HS-27A (cell line): ENCODE measurements at places on chromosomes 11 and 22.

DNA sequence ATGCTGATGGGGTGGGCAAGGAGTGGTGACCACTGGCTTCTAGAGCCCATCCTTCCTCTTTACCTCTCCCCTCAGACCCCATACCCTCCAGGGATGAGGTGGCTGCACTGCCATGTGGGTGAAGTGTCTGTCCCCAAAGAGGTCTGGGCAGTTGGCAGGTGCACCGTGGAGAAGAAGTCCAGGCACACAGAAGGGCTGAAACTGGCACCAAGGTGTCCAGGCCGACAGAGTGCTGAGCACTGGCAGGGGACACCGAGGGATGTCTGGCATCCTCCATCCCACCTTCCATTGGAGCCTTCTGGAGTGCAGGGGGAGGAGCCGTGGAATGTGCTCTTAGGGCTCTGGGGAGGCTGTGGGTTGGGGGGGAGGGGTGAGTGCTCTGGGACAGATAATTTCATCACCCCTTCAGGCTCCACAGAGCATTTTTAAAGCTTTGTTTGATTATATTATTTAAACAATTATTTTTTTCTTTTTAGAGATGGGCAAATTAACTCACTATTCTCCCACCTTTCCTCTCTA lies 37.9 kb downstream of the PKNOX2 start:
- DNase-seq, result no peak

- DNase-seq, result no peak
These were observed 31.7 kb upstream of the MSANTD2 start for GRCh38 chr11:124831897-124832296.

- DNase-seq, result no peak
These were observed 41.0 kb upstream of the TENM4 start for GRCh38 chr11:79481795-79482194.

GRCh38 chr11:41116970-41117369 lies 342.5 kb downstream of the LRRC4C start:
- no peak for DNase-seq

GRCh38 chr22:45846952-45847351 lies 130.0 kb downstream of the WNT7B start:
- DNase-seq, result no peak

- DNase-seq, result no peak
These were observed 863 bp downstream of the YIF1A start for GRCh38 chr11:66287889-66288670.

GRCh38 chr11:65390996-65391395 lies 4.6 kb downstream of the FRMD8 start:
- DNase-seq, result no peak

GRCh38 chr11:88579466-88579865 lies 241.9 kb upstream of the CTSC start:
- DNase-seq, result no peak

- DNase-seq, result no peak
These were observed 21.3 kb downstream of the TRIM44 start for GRCh38 chr11:35683728-35684339.

GRCh38 chr22:25970374-25970911 lies 198.8 kb upstream of the SEZ6L start:
- no peak for DNase-seq

DNA sequence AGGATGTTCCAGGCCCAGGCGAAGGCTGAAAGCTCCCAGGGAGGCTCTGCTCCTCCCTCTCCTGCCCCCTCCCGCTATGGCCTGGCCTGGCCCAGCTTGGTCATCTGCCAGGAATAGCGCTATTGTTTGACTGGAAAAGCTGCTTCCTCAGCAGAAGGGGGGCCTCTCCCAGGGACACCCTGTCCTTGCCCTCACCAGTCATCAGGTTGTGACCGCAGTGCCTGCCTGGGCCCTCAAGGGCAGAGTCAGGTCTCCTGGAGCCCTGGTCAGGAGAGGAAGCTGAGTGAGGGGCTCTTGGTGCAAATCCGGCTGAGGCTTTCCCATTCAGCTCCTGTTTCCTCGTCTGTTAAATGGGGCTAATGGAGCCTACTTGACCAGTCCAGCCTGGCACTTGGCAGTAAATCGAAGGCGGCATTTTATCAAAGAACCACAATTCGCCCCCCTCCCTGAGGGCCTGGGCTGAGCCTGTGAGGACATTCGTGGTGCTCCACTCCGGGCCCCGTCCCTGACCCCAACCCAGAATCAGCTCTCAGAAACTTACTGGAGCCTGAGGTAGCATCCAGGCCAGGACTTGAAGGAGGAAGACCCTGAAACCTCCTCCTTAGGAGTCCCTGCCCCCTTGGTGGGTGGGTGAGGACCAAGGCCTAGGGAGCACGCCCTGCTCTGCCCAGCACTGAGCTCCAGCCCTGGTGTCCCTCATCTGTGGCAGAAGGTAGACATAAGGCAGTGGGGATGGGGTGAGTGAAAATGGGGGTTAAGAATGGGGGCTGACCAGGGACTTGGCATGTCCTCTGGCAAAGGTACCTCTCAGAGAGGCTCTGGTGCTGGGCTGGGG lies 2.0 kb upstream of the CASTOR1 start:
- no peak for DNase-seq

DNA sequence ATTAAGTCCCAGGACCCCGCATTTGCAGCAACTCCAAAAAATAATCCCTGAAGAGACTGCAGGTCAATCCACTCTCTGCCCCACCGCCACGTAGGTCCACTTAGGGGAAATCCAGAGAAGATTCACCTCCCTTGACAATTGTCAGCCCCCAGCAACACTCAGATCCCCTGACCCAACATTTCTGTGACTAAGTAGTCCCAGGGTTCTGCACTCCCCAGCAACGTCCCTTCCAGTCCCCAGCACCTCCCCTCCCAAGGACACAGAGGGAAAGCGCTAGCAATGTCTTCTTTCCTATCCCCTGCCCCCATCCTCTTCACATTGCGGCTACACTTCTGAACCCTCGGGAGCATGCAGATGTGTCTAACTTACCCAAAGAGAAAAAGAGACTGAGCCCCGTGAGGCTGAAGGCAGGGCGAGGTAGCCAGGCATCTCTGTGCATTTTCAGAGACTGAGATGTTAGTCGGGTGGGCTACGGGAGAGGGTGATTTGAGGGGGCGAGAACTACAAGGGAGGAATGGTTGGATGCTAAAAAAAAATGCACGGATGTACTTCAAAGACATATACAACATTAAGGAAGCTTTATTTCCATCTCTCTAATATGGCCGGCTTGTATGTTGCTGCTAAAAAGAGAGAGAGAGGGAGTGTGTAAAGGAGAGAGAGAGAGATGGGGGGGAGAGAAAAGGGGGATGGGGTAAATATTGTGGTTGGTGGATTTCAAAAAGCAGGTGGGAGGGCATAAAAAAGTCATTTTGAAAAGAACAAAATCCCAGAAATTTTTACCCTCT lies at the start of gene SCN2B:
TSS of gene SCN2B (minus strand) at position 647 of the 785 bp plus-strand sequence. CDS start at position 439, 208 bp downstream.
- DNase-seq, result no peak

DNA sequence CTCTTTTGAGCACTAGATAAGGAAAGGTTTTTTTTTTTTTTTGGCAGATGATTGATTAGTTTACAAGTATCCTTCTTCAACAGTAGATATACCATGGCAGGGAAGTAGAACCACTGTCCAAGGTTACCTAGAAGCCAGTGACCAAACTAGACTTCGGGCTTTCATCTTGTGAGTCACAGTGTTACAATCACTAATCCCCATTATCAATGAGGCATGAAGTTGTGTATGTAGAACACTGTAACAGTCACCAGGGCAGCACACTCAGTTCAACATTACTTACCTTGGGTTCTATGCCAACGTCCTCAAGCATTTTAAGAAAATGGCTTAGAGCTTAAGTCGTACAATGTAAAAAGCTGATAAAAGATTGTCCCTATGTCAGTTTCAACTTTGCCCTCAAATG lies 430.9 kb downstream of the ETS1 start:
- no peak for DNase-seq

GRCh38 chr11:561148-562003 lies 606 bp downstream of the RASSF7 start:
- DNase-seq, result no peak

DNA sequence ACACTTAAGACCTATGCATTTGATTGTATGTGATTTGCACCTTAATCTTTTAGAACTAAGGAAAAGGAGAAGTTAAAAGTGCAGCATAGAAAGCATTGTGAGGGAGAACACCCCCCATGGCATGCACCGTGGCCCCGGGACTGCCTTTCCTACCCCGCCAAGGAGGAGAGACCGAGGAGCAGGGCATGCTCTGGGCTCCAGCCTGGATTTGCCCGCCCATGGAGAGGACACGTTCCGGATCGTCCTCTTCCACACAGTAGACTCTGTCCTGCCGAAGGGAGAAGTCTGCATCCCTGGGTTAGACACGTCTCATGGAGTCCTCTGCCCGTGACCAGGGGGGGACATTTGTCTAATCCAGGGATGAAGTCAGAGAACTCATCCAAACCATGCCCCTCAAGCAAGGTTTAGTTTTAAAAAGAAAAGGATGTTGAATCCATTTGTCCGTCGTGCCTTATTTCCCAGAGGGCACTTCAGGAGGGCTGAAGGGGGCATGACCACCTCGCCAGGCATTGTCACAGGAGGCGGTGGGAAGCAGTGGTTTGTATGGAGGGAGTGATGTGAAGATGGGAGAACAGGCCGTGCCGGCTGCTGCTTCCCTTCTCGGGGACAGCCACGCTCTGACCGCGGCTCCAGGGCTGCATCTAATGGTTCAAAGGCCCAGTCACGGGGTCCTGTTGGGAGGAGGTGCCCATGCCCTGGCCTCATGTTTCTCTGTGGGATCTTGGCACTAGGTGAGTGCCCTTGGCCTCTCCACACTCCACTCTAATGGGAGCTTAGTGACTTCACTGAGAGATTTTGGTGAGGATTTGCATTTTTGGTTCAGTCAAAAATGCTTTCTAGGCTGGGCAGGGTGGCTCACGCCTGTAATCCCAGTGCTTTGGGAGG lies 66.2 kb upstream of the GAL start:
- no peak for DNase-seq

GRCh38 chr11:125327518-125328224 lies 163.1 kb downstream of the PKNOX2 start:
- DNase-seq, result no peak

GRCh38 chr11:133830931-133831907 lies 14.1 kb downstream of the SPATA19 start:
- no peak for DNase-seq

DNA sequence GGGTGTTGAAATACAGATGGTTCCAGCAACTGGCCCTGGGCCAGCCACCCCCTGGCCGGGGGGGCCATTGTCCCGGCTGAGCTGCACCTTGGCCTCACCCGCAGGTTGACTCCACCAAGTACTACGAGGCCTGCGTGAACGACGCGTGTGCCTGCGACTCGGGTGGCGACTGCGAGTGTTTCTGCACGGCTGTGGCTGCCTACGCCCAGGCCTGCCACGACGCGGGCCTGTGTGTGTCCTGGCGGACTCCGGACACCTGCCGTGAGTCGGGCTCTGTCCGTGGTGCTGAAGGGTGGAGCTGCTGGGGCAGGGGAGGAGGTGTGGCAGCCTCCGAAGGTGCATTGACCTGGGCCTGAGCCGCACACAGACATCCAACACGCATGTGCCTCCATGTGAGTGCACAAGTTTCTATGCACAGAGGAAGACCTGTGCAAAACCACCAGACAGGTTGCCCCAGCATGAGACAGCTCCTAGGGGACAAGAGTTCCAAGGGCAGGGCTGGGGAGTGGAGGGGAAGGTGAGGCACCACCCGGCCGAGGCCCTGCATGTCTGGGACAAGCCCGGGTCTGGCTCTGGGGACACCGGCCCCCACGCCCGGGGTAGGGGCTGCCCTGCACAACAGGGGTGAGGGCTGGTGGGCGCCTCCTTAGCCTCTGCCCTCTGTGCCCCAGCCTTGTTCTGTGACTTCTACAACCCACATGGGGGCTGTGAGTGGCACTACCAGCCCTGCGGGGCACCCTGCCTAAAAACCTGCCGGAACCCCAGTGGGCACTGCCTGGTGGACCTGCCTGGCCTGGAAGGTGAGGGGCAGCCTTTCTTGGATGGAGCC lies 16.1 kb downstream of the MUC5B start:
- DNase-seq, result no peak

DNA sequence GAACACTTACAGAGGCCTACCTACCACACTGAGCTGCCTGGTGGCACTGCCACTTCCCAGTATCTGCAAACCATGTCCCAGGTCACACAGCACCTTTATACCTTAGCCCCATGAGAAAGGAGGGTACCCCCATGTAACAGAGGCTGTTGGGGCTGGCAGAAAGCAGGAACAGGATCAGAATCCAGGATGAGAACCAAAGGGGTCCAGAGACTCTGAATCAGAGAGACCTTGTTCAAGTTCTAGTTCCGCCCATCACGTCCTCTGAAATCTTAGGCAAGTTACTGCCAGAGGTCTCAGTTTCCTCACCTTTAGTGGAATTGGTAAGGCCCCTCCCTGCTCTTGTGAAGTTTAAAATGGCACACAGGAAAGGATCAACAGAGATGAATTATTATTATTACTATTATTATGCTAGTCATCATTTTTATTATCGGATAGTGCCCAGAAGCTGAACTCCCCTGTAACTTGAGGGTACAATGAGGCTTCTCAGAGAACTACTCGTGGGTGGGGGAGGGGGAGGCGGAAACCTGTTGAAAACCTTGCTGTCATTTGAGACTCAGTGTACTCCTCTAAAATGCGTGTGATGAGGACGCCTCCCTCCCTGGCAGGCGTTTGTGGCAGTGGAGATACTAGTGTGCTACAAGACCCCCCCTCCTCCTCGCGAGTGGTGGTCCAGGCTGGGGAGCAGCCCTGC lies 9.3 kb downstream of the SELENOM start:
- DNase-seq, result no peak

DNA sequence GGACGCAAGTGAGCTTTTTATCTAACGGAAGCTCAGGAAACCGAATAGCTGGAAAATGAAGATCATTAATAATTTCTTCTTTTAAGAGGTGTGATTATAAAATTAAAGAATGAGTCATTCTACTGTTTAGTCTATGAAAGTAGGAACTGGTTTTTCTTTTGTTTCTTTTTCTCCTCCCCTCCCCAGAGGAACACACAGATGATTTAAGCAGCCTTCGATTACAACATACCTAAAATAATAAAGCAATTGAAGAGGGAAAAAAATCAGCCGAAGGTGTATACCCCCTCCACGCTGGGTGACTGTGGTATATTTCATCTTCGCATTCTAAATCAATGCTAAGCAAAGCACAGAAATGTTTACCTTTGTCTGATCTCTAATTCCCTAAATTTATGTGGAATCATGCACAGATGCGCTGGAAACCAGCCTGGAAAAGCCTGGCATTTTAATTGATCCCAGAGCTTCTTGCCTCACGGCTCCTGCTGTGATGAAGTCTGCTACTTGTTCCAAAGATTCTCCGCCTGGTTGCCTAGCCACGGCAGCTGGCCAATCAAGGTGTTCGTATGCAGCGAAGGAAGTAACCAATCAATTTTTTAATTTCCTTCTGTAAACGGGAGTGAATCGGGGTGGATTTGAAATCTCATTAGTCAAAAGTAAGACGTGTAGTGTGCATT lies 133.9 kb downstream of the FANCF start:
- DNase-seq, result no peak

DNA sequence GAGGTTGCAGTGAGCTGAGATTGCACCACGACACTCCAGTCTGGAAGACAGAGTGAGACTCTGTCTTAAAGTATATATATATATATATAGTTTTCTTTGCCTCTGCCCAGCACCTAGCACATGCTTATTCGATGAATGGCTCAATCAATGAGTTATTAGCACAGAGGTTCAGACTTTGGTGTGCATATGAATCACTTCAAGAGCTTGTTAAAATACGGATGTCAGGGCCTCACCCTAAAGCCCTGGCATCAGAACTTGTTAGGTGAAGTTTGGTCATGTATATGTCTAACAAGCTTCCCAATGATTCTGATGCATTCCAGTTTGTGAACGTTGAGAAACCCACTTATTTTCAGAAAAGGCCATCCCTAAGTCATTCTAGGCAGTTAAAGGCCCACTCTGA lies 21.8 kb upstream of the TMEM86A start:
- DNase-seq, result no peak

- no peak for DNase-seq
These were observed 10.8 kb downstream of the SGSM1 start for GRCh38 chr22:24816806-24817205.
